ENCODE measurements at places on chromosomes 4 and X.

- no peak for DNase-seq
Observed at GRCh38 chr4:184958127-184958922, 60.0 kb upstream of the HELT start.

- no peak for DNase-seq
Observed at GRCh38 chrX:35743331-35743730, 54.8 kb upstream of the MAGEB16 start.

DNA sequence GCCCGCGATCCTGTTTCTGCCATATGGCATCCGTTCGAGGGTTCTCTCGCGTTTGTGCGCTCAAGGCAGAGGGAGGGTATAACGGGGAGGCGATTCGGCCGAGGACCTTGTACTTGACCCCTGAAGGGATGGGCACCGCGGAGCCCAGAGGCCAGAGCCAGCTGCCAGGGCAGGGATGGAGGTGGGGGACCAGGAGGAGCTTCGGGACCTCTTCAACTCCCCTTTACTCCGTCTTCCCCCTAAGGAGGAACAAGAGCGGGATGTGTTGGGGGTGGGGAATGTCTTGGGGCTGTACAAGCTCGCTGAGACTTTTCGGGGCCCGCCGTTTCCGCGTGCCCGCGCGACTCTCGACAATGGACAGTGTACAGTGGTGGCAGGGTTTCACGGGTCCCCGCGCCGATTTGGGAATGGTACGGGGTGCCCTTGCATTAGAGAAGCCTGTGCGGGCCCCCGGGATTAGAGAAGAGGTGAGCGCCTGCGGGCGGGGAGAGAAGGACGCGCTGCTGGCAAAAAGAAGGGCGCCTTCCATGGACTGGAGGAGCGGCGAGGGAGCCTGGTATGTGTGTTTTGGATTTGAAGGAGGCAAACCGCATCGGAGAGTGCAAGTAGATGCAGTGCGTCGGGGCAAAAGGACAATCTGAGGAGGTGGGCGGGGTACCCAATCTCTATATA, 760 bp downstream of the UGT8 start:
- peak; percentile 72 for DNase-seq

GRCh38 chr4:1488831-1489638, 82.8 kb upstream of the NKX1-1 start:
- no peak for DNase-seq

DNA sequence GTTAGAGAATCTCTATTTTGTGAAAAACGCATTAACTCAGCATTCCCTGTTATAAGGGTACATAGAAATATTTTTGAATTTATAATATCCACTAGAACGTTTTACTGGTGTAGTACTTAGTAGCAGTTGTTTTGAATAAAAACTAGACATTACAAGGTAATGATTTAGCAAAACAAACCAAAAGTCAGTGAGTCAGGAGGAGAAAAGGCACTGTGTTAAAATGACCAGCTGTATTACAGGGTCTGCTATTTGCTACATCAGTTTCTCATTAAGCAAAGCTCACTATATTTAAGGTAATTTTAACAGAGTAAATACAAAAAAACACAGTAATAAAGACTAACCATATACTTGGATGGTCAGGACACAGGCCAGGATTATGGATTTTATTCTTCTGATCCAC, 152.8 kb downstream of the RASL11B start:
- no peak for DNase-seq

- no peak for DNase-seq
Observed at GRCh38 chrX:24494647-24495075, 29.6 kb downstream of the PDK3 start.

DNA sequence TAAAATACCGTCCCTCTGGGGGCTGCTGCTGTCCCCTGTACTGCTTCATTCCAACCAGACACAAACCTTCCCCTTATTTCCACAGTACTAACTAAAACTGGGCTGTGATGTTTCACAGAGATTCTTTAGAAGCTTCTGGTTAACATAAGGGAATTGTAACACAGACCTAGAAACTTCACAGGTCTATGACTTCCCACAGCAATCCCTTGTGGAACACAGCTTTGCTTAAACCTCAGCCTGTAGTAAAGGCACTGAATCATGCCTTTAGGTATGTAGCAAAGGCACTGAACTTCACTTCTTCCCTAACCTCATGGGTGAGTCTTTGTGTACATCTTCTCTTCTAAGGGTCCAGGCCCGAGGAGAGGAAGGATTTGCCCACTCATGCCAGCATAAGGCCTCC, 49.4 kb downstream of the SPINK2 start:
- DNase-seq: no peak

GRCh38 chrX:111519215-111519614, 7.8 kb downstream of the SERTM2 start:
- DNase-seq: peak; percentile 9

Measured in WERI-Rb-1 (cell line).